ENCODE measurements at places on chromosomes 12 and 14.
A peak's percentile ranks its signal among the peaks of the same experiment; 100 is the strongest.

DNA sequence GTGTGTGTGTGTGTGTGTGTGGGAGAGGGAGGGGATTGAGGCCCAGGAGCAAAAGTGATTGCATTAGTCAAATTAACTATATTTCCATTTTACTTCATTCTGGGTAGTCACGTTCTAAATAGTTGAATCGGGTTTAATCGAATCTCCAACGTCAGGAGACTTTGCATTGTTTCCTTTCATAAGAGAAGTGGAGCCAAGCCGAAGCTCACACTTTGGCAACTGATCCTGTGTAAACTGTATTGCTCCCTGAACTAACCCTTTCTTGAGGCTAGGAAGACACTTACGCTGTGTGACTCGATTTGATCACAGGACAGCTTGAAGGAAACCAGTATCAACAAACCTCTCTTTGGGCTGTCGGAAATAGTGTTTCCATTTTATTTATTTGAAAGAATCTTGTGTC, 363.4 kb upstream of the ATP2B1 start:
- DNase-seq: no peak

DNA sequence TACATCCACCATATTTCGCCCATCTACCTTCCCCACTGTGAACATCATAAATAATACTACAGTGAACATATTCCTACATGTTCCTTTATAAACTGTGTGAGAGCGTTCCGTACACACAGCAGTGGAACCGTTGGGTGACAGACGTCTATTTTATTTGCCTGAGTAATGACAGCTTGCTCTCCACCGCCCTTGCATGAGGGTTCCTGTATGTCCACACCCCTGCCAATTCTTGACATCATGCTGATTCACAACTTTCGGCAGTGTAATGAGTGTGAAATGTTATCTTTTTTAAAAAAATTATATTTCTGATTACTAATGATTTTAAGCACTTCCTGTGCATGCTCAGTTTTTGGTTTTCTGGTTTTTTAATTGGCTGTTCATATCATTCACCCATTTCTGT, 4.3 kb upstream of the RAD52 start:
- DNase-seq: peak; percentile 71

DNA sequence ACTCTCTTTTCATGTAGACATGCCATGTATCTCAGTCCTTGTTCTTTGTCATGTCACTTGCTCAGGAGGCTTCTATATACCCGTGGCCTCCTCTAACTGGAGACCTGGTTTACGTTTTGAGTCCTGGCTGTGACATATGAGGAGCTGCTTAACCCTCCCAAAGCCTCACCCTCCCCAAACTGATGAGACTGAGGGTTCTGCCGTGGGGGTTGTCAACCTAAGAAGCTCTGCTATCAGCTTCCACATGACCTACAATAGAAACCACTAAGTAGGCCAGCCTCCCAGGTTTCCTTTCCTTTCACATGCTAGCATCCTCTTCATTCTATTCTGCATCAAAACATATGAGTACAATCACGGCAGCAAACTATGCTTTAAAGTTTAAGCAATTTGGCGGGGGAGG, 76.8 kb upstream of the WSCD2 start:
- no peak for DNase-seq

DNA sequence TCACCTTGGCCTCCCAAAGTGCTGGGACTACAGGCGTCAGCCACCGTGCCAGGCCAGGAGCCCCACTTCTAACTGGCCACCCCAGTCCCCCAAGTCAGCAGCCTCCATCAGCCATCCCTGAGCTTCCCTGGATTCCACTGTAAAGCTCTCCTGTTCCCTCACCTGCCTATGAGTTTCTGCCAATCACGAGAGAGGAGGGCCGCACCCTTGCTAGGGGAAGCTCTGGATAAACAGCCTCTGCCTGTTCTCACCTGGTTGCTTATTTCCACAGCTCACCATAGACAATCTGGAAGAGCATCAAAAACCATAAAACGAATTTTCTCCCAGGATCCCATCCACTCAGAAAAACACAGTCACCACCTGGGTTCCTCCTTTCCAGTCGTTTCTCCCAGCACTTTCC, 5.0 kb downstream of the CDCA4 start:
- no peak for DNase-seq

GRCh38 chr14:83196236-83196635, 1662.6 kb upstream of the SEL1L start:
- peak; percentile 36 for DNase-seq

GRCh38 chr12:57157588-57158173, 10.3 kb upstream of the LRP1-AS start:
- no peak for DNase-seq

- DNase-seq: no peak
These were observed 17.8 kb downstream of the SLC48A1 start for GRCh38 chr12:47790676-47791350.

- DNase-seq: no peak
These were observed 88.8 kb upstream of the DYRK2 start for GRCh38 chr12:67559751-67560150.

DNA sequence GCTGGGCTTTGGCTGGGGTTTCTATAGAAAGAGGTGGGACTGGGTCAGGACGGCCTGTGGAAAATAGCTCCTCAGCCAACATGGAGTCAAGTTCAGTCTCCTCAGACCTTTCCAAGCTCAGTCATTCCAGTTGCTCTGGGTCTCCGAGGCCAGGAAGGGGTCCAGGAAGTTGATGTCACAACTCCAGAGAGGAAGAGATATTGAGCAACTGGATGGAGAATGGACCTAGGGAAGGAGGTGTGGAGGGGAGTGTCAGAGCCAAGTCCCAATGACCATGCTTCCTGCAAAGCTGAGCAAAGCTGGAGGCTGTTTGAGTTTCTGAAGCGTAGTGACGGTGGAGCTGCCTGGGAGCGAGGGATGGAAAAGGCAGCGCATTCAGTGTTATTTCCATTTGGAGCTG, 86.1 kb downstream of the SLC24A4 start:
- DNase-seq: no peak

GRCh38 chr12:11183011-11183410, 3.7 kb downstream of the TAS2R42 start:
- no peak for DNase-seq

- DNase-seq: peak; percentile 90
These were observed 26.4 kb downstream of the ACTN1 start for GRCh38 chr14:68952531-68953195.

DNA sequence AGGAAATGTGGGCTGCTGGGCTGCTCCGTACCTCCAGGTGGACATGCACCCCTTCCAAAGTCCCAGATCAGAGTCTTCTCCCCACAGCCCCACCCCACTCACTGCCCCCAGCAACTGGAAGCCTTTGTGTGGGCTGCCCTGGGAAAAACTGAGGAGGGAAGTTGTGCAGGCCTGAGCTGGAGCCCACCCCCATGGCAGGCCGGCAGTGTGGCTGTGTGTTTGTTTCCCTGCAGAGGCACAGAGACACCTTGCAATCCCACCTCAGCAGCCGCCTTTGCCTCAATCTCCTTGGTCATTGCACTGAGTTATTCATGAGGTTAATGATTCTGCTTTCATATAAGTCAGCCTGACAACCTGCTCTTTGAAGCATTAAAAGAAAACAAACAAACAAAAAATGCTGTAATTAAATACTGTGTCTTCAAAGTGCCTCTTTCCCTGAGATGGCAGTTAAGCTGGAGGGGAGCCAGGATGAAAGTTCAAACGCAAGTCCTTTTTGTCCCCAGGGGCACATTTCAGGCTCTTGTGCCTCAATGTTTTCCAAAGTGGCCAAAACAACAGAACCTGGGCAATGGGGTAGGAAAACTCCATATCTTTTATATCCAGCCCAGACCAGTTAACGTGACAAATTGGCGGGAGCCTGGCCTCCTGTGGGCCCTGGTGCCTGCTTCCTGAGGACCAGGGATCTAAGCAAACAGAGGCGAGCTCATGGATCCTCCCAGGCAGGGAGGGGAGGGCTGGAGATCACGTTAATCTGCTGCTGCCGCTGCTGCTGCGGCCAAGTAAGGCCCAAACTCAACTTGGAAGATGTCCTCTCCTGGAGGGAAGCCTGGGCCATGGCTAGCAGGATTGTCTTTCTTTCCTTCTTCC, 51.9 kb upstream of the TSPAN11 start:
- no peak for DNase-seq

DNA sequence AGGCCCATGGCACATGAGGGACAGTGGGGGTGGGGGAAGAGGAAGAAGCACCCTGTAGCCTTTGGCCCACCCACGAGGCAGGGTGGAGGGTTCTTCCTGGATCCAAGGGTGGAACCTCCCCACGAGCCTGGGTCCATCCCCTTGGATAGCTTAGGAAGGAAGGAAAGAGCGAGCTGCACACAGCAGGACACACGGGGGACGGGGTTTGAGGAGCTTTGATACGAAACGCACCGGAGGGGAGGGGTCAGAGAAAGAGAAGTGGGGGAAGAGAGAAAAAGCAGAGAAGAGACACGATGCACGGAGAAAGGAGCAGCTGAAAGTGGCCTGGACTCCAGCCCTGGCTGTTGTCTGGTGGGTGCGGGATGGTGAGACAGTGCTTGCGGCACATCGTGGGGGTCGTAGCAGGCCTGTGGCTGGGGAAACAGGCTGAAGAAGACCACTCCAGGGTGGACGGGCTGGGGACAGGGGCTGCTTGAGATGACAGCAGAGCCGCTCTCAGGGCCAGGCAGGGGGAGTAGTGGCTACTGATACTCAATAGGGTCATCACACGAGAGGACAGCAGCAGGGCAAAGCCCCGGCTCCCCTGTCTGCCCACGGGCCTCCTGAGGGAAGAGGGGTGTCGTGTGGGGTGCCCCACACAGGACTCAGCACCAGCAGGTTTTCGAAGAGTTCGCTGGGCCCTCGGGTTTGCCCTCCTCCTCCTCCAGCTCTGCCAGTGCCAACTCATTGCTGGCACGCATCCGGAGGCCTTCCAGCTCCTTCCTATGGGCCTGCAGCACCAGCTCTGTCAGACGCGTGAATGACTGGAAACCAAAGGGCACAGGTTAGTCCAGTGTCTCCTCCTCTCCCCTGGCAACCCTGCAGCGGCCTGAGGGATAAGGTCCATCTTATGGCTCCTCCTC, 5.4 kb upstream of the GPX2 start:
- no peak for DNase-seq

DNA sequence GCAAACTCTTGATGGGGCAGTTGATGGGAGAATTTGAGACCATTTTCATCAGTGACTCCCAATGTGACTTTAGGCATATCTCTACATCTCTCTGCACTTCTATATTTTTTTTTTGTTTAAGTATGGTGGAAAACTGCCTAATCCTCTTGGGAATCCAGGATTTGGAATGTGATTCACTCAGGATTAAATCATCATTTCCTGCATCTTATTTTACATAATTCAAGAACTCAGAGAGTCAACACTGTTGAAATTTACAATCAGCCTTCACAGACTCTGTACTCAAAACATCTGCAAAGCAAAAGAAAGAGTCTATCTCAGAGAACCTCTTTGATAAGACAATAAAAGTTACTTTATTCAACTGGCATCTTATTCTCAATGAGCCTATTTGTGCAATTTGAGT, 260.7 kb upstream of the NOS1 start:
- no peak for DNase-seq

GRCh38 chr12:89364631-89365030, 12.3 kb upstream of the DUSP6 start:
- no peak for DNase-seq

- DNase-seq: peak; percentile 85
These were observed 356.4 kb upstream of the DDHD1 start for GRCh38 chr14:53509276-53510244.

- no peak for DNase-seq
These were observed 389.9 kb downstream of the RPS29 start for GRCh38 chr14:49196327-49196726.

DNA sequence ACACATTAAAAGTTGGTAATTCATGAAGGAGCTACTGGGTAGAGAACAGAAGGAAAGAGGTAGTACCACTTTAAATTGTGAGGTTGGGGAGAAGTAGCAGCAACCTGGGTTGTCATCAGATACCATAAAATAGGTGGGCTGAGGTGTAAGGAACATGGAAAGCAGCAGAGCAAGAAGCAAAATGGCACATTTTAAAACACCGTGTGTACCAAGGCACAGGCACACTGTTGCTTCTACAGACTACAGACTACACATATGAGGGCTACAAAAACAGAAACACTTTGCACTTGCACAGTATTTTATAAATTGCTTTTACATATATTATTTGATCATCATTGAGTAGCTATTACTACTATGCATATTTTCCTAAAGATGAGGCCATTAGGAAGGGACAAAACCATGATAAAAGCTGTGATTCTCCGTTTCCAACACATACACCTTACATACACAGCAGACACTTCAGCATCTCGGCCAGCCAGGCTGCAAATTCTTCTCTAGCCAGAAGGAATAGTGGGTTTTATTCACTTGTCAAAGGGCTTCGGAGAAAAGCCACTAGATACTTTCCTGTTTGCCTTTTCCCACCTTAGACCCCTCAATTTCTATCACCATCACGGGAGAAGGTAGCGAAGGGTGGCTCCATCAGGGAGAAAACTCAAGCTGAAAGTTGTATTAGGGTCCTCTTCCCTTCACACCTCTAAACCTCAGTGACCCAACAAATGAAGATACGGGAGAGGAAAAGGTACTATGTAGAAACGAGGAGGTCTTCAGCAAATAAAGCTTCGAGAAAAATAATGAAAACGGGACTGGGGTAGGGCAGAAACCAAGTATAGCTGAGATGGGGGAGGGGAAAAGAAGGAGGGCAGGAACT, 1.6 kb downstream of the PYM1 start:
- DNase-seq: no peak

- DNase-seq: peak; percentile 81
These were observed at the start of gene CNTN1 for GRCh38 chr12:40691913-40692764. Gene CNTN1, plus strand, starts transcription at chr12:40692439.

All from foreskin fibroblast (primary cell).